ENCODE measurements at places on chromosomes 13 and 19. TPM values are rescaled to one million over a fixed set of nuclear protein-coding genes. Genes with fewer than 3 reads are reported as not detected.

- DNase-seq, result peak; percentile 42
These were observed 13.3 kb upstream of the MISP start for GRCh38 chr19:737591-738093.

GRCh38 chr13:114315074-114315785 lies 927 bp downstream of the CHAMP1 start:
- DNase-seq, result no peak

DNA sequence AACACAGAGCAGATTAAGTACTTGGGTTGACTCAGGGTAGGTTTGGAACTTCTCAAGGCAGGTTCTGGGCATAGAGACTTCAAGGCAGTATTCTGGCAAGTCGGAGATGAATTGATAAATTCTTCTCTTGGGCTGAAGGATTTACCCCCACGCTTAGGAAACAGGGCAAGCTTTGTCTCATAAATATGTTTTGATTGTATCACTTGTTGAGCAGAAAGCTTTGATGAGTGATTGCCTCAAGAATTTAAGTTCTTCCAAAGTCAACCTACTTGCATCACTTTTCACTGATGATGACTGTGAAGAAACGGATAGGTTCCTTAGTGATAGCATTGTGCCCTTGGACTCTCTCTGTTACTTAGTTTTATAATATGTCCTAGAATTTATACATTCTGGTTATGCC lies 258.6 kb upstream of the DACH1 start:
- DNase-seq, result no peak

DNA sequence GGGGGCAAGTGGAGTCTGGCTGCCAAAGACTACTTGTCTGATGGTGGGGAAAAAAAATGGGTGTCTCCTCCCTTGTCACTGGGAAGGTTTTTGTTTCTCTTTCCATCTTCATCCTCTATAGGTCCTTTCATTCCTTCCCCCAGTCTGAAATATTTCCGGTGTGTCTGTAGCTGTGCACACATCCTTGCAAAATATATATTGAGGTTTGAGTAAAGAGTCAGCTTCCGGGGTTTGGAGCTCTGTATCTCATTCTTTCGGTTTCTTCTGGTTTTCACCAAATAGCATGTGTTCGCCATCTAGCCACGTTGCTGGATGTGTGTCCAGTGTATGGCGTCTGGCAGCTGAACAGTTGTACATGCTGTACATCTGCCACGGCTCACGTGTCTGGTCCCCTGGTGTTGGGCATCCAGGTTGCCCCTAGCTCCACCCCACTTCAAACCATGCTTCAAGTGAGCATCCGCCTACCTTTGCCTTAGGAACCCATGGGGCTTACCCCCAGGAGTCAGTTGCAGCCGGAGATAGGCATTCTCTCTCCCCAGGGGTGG lies 142.2 kb downstream of the SIPA1L3 start:
- peak; percentile 80 for DNase-seq

DNA sequence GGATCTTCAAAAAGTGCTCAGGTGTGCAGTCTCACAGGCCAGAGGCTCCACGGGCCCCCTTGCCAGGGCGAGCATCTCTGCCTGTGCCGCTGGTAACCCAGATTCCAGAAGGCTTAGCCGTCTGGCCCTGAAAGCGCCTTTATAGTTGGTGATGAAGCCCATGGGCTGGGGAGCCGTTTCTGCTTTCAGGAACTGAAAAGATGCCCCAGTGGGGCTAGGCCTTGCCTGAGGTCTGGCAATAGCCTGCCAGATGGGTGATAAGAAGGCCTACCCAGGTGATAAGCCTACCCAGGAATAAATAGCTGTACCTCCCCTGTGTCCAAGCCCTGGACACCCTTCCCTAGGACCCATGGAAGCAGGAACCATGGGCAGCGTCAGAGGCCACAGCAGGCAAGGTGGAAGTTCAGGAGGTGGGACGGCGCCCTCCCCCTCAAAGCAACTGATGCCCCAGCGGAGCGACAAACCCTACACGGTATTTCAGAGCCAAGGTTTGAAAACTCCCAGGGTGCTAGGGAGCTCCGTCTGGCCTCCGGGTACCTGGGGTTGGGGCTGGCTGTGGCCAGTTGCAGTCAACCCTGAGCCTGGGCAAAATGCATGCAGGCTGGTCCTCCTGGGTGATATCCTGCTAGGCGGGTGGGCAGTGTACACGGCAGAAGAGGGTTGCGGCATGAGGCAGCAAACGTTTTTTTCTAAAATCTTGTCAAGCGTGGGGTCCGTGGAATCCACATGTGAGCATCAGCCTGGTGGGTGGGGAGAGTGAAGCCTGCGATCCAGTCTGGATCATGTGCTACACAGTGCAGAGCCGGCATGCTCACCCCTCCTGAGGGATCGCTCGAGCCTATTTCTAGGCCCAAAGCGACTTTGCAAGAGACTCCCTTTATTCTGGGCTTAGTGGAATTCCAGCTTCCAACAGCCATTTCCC lies 45.3 kb downstream of the ACTN4 start:
- no peak for DNase-seq

GRCh38 chr19:12838182-12838885 lies at the start of gene MAST1:
Gene MAST1 (plus strand): TSS chr19:12838515. CDS start chr19:12838573, 58 bp downstream.
- peak; percentile 17 for DNase-seq

DNA sequence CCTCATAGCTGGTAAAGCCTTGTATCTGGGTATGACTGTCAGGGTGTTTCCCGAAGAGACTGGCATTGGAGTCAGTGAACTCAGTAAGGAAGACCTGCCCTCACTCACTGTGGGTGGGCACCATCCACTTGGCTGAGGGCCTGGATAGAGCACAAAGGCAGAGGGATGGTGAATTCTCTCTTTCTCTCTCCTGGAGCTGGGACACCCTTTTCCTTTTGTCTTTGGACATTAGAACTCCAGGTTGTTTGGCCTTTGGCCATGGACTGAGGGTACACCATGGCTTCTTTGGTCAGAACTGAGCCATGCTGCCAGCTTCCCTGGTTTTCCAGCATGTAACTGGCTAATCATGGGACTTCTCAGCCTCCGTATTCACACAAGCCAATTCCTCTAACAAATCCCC lies 4.6 kb upstream of the CEACAM1 start:
- no peak for DNase-seq

DNA sequence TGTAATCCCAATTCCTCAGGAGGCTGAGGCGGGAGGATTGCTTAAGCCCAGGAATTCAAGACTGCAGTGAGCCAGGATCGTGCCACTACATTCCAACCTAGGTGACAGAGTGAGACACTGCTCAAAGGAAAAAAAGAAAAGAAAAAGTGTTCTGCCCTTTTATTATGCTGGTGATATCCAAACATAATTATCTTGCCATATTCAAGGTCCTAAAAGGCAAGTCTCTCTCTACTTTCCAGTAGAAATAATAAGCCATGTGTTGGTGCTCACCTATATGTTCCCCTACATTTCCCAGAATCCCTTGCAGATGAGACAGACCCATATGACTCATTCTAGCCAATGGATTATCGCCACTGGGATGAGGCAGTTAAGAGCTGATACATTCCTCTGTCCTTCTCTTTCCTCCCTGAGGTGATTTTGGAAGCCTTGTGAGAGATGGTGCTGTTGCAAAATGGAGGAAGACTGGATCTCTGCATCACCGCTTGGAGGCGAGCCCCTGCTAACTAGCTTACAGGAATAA lies 58.3 kb upstream of the MRI1 start:
- no peak for DNase-seq

DNA sequence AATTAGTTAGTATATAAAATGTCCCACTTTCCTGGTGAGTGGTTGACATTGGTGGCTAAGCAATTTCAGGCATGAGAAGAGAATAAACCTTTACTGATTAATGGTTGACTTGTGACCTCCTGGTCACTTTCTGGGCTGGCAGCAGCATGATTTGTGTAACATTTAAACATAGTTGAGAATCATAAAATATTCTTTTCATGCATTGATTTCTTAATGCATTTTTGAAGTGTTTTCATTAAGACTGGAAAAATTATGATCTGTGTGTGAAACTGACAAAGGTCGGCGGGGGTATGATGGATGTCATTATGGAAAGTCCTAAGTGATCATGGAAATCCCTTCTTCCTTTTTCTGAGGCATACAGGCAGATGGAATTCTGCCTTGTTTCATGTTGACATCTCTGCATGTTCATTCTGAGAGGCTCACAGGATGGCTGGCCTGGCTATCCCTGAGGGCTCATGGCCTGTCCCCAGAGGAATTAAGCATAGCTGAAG lies 98.7 kb upstream of the RNF113B start:
- DNase-seq, result no peak

GRCh38 chr13:100203696-100204367 lies 114.9 kb downstream of the PCCA start:
- DNase-seq, result no peak

DNA sequence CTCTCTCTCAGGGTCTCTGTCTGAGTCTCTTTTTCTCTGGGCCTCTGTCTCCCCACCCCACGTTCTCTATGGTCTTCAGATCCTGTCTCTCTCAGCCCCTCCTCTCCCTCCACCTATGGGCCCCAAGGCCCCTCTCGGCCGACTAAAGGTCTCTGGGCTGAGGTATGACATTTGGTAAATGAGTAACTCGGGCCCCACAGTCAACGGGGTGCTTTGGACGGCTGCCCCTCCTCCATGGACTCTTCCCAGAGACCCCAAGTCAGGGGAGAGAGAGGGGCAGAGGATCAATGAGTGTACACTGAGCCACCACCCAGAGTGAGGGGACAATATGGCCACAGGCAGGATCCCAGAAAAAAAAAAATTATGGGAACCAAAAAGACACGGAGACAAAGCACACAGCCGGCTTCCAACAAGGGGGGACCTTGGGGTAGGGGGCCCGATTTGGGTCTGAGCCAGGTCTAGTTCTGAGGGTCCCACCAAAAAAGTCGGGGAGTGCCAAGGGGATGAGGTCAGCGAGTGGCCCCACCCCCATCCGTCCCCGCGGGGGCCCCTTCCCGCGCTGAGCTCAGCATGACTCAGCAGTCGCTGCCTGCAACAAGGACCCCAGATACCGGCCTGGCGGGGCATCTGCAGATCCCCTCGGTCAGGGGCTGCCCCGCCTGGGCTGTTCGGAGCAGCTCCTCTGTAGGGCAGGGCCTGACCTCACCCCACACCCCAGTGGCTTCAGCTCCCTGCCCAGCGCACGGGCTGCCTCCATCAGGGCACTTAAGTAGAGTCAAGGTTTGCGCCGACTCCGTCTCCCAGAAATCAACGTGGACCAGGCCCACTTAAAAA lies 1.5 kb upstream of the FTL start:
- DNase-seq, result peak; percentile 71

- no peak for DNase-seq
These were observed 634.7 kb downstream of the UQCRFS1 start for GRCh38 chr19:28578208-28578607.

DNA sequence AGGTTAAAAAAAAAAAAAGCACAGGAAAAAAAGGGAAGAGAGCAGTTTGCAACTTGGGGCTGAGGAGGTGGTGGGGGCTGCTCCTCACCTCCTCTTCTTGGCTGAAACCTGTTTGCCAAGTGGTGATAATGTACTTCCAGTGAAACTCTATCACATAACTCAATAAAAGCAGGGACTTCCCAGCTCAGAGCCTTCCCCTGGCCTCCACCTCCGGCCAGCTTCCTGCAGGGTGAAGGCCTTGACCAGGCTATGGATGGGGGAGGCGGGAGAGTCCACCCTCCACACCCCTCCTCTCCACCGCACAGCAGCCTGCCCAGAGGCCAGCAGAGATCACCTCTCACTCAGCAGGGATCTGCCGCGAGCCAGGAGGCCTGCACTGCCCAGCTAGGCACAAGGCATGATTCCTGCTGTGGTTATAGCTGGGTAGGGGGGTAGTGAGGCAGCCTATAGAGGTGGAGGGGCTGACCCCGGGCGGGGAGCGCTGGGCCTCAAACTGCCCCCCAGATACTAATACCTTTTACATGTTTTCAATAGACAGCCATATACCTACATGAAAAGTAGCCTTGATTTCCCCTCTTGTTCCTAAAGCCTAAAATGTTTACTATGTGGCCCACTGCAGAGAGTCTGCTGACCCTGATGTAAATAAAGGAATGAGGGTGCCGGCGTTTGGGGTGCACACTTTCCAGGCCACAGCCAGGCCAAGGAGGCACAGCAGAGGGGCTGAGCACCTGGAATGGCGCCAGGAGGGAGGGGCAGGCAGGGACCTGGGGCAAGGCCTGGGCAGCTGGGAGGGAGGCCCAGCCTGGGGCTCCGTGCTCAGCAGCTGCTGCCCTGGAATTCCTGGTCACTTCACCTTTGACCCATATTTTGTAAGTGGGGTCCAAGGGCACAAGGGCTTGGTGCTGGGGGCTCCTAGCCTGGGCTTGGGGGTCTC lies 10.3 kb downstream of the ZNF787 start:
- peak; percentile 8 for DNase-seq

- DNase-seq, result peak; percentile 51
These were observed 20.4 kb downstream of the DGKH start for GRCh38 chr13:42068886-42069285.

- DNase-seq, result no peak
These were observed 118.0 kb downstream of the ATP11A start for GRCh38 chr13:112807653-112808376.

The LHB gene
- not detected for polyA plus RNA-seq

The TGFBR3L gene
- not detected for polyA plus RNA-seq

The F2RL3 gene
- polyA plus RNA-seq, result not detected

The PRPF31 gene
- polyA plus RNA-seq, result 61.2 TPM

The TJP3 gene
- not detected for polyA plus RNA-seq

The C19orf67 gene
- not detected for polyA plus RNA-seq

The SLITRK5 gene
- not detected for polyA plus RNA-seq

Measured in CD14-positive monocyte (primary cell).